Tibial artery (tissue), 4 donors: ENCODE measurements at places on chromosomes 3 and 15.
A peak's percentile ranks its signal among the peaks of the same experiment; 100 is the strongest.

DNA sequence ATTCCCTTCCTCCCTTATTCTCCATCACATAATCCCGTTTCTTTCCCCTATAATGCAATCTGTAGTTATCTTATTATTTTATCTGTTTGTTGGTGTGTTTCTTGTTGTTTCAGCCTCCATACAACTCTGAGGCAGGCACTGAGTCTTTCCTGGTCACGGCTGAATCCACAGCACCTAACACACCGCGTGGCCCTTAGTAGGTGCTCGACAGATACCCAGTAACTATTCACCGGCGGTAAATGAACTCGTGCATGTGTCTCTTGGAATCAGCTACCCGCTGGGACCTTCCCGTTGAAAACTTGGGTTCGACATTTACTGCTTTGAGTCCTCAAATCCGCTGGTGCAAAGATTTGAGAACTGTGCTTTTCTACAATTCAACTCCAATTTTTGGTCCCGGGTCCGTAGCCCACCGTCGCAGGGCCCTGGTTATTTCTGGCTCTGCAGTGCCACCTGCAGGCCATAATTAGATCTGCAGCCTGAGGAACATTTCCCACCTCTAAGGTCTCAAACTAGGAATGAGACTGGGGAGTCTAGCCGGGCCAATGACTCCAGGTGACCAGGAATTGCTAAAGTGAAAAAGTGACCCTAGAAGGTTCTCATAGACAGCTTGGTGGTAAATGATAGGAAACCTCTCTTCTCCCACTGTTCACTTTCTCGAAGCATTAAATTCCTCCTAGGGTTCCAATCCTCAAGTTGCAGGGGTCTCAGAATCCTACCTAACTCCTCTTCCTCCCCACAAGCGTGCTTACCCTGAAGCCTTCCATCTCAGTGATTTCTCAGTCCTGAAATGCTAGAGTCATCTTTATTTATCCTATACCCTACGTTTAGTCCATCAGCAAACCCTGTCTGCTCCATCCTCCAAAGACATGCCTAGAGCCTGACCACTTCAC lies 40.0 kb upstream of the TRH start:
- no peaks in the 10 kb centered on the region for H3K4me1 ChIP-seq
- H3K36me3 ChIP-seq = no peaks in the 10 kb centered on the region
- H3K27ac ChIP-seq = no peak overlapping the region
- no peak for DNase-seq

- H3K27ac ChIP-seq = no peak overlapping the region
- no peaks in the 10 kb centered on the region for H3K36me3 ChIP-seq
- no peak for DNase-seq
- no peak overlapping the region for H3K4me3 ChIP-seq
- H3K27me3 ChIP-seq = no peaks in the 10 kb centered on the region
Measured at GRCh38 chr3:30075514-30075913, 530.9 kb upstream of the TGFBR2 start.

DNA sequence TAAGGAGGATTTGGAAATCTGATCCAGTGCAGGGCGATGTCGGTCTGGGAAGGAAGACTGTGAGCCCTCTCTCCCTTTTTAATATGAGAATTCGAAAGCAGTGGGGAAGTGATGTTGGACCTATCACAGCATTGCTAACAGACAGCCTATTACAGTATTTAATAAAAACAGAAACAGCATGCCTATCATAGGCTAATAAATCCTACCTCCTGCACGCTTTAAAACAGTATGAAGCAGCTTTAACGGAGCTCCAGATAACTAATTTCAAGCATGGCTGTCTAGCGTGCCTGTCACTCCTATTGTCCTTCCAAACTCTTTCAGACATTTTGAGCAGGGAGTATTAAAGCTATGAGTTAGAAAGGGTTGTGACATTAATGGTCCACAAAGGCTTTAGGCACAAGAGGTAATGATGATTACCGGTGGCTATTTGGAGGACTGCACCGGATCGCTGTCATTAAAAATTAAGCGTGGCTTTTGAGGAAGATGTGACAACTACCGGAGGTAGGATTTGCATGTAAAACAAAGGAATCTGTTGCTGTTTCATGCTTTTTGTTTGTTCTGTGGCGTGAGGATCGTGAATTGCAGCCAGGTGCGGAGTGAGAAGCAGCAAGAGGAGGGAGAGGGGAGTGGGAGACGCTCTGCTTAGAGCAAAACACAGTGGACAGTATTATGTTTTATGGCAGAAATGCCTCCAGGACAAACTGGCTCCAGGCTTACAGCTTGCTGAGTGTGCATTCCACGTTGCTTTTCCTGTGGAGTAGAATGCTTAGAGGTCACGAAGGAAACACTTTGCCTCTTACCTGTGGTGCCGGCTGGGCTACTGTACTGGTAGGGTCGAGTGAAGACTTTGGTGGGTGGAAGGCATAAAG lies at the start of gene KCNMB2:
Gene KCNMB2 (plus strand): TSS at position 226 of the 869 bp plus-strand sequence.
- H3K4me3 ChIP-seq = peak within 1 kb of the TSS; percentile 9
- H3K27ac ChIP-seq = no peak within 1 kb of the TSS
- no peaks in the 10 kb centered on the region for H3K27me3 ChIP-seq
- no peak for DNase-seq
- H3K36me3 ChIP-seq = no peaks in the 10 kb centered on the region
- peaks cover 11% of the 10 kb centered on the region for H3K4me1 ChIP-seq

DNA sequence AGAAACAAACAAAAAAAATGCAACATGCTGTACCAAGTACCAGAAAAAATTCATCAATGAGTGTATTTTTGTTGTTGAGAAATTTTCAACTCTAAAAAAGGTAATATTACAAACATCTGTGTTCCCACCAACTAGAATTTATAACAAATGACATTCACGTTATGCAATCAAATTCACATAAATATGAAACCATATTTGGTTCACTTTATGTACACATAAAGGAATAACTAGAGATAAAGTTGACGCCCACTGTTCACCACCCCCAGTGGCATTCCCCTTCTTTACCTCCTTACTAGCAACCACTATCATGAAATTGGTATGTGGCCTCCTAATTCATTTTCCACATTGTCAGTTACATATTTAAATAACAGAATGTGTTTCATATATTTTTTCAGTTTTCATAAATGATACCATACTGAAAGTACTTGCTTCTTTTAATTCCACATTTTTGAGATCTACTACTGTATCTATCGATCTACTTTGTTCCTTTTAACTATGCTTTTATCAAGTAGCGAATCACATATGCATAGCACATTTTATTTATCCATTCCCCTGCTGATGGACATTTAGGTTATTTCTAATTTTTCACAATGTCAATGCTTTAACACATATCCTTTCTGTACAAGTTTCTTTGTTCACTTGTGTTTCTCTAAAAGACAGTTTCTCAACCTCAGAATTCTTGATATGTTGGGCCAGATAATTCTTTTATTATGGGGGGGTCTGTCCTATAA lies 34.5 kb downstream of the TBC1D5 start:
- H3K4me1 ChIP-seq = no peaks in the 10 kb centered on the region
- no peaks in the 10 kb centered on the region for H3K27me3 ChIP-seq
- no peaks in the 10 kb centered on the region for H3K36me3 ChIP-seq

DNA sequence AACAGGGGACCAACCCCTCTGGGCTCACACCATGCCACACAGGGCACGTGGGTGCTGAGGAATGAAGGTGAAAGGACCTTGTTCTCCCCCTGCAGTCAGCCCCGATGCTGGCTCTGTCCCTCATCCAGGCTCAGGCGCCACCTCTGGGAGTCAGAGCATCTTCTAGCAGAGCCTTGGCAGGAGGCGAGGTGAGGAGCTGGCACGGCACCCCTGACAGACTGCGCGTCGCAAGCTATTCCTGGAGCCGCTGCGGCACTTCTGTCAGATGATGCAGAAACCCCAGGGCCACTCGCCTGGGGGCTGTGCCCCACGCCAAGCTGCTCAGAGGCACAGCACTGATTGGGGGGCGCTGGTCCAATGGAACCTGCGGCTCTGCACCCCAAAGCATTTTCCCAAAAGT lies 62.0 kb downstream of the MGLL start:
- H3K27ac ChIP-seq = peak overlapping the region; percentile 85
- H3K4me3 ChIP-seq = no peak overlapping the region
- DNase-seq = no peak
- no peaks in the 10 kb centered on the region for H3K27me3 ChIP-seq

- H3K36me3 ChIP-seq = no peaks in the 10 kb centered on the region
- no peak for DNase-seq
- H3K27me3 ChIP-seq = no peaks in the 10 kb centered on the region
Measured at GRCh38 chr3:101992863-101993262, 143.5 kb downstream of the NFKBIZ start.

DNA sequence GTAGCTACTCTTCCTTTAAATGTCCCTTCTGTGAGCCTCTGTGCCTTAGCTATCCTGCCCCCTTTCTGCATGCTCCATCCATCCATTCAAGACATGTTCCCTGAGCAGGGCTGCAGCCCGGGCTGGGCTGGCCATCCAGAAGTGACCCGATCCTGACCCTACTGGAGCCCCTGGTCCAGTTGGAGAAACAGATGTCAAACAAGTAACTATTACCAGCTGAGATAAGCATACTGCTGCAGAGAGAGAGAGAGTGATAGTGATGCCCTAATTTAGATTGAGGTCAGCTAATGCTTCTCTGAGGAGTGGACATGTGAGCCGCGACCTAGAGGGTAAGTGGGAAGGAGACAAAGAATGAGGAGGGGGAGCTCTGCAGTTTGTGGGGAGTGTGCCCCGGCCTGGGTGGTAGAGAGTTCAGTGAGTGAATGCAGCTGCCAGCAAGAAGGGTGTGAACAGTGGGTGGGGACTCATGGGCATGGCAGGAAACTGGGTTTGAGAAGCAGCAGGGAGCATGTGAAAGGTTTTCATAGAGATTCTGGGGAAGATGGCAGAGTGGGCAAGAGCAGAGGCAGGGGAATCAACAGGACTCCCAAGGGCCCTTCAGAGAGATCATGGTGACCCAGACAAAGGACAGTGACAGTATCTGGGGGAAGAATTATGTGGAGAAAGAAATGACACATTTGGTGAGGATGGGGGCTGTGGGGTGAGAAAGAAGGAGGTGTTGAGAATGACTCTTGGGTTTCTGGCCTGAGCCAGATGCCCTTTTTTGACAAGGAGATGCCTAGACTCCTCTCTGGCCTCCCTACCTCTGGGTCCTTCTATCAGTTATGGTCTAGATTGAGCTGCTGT lies 44.9 kb downstream of the CHCHD6 start:
- no peak overlapping the region for H3K4me3 ChIP-seq
- H3K36me3 ChIP-seq = no peaks in the 10 kb centered on the region
- DNase-seq = no peak
- no peaks in the 10 kb centered on the region for H3K4me1 ChIP-seq
- no peak overlapping the region for H3K27ac ChIP-seq
- no peaks in the 10 kb centered on the region for H3K27me3 ChIP-seq

GRCh38 chr15:87570206-87570605 lies 686.3 kb downstream of the NTRK3 start:
- H3K27ac ChIP-seq = no peak overlapping the region
- no peak overlapping the region for H3K4me3 ChIP-seq
- no peaks in the 10 kb centered on the region for H3K27me3 ChIP-seq
- DNase-seq = no peak
- peaks cover 6% of the 10 kb centered on the region for H3K4me1 ChIP-seq
- no peaks in the 10 kb centered on the region for H3K36me3 ChIP-seq

- no peak overlapping the region for H3K27ac ChIP-seq
- no peaks in the 10 kb centered on the region for H3K36me3 ChIP-seq
- no peaks in the 10 kb centered on the region for H3K27me3 ChIP-seq
- no peak for DNase-seq
- no peaks in the 10 kb centered on the region for H3K4me1 ChIP-seq
- H3K4me3 ChIP-seq = no peak overlapping the region
Measured at GRCh38 chr3:159432682-159433340, 555.8 kb upstream of the IL12A start.

- peak overlapping the region; percentile 75 for H3K4me3 ChIP-seq
- peak overlapping the region; percentile 90 for H3K27ac ChIP-seq
- H3K36me3 ChIP-seq = no peaks in the 10 kb centered on the region
Measured at GRCh38 chr15:40323953-40324937, 753 bp downstream of the INAFM2 start.

DNA sequence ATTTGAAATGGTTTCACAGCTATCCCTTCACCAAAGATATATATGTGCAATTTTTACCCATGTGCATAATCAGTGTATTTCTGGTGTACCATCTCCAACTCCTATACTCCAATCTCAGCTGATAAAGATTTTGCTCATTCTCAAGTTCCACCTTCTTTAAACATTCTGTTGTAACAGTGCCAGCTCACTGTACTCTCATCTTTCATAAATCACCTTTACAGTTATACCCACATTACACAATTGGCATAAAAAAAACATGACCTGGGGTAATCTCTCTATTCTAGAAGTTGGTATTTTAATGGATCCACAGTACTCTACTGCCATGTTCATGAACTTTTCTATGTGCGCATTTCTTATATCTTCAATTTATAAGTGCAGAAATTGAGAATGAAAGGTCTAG lies 339.9 kb upstream of the DPH6 start:
- H3K27ac ChIP-seq = no peak overlapping the region
- no peak for DNase-seq
- H3K4me1 ChIP-seq = no peaks in the 10 kb centered on the region
- H3K27me3 ChIP-seq = no peaks in the 10 kb centered on the region
- H3K4me3 ChIP-seq = no peak overlapping the region

DNA sequence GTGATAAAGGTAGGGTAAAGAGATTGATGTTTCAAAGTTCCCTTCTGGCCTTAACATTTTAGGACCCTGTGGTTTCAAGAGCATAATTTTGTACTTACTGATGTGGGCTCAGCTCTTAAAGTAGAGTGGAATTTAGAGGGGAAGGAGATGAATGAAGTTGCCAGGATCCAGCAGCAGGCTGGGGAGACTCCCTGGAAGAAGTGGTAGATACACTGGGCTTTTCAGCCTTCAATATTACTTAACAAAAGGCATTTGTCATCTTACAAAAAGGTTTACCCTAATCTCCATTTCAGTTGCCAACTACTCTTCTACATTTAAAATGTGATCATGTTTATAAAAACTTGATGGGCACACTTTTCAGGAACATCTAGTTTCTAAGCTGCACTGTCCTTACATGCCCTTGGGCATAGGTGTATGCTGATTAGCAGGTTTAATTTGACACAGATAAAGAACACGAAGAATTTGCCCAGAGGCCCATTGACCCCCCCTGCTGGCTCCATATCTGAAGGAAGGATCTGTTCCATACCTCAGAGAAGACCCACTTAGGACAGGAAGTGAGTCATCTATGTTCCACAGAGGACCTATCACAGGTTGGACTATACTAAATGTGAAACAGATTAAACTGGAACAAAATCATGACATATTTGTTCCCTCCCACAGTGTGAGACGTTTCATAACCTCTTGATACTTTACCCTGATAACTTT lies 93.0 kb upstream of the LPP start:
- no peak overlapping the region for H3K27ac ChIP-seq
- DNase-seq = no peak
- peaks cover 18% of the 10 kb centered on the region for H3K4me1 ChIP-seq
- H3K36me3 ChIP-seq = no peaks in the 10 kb centered on the region
- no peaks in the 10 kb centered on the region for H3K27me3 ChIP-seq

GRCh38 chr15:90481023-90481422 lies 48.7 kb upstream of the CRTC3 start:
- H3K4me3 ChIP-seq = no peak overlapping the region
- peaks cover 89% of the 10 kb centered on the region for H3K36me3 ChIP-seq
- no peak for DNase-seq

GRCh38 chr3:171774521-171774920 lies 35.8 kb downstream of the PLD1 start:
- H3K4me1 ChIP-seq = peaks cover 15% of the 10 kb centered on the region
- DNase-seq = no peak
- H3K4me3 ChIP-seq = no peak overlapping the region
- no peaks in the 10 kb centered on the region for H3K27me3 ChIP-seq
- H3K27ac ChIP-seq = no peak overlapping the region

GRCh38 chr3:38154033-38154494 lies 11.3 kb upstream of the OXSR1 start:
- H3K4me3 ChIP-seq = no peak overlapping the region
- H3K27me3 ChIP-seq = no peaks in the 10 kb centered on the region
- no peak for DNase-seq
- H3K4me1 ChIP-seq = no peaks in the 10 kb centered on the region
- no peaks in the 10 kb centered on the region for H3K36me3 ChIP-seq
